ENCODE measurements at places on chromosomes 16 and 17. TPM values are rescaled to one million over a fixed set of nuclear protein-coding genes. Genes with fewer than 3 reads are reported as not detected.
A peak's percentile ranks its signal among the peaks of the same experiment; 100 is the strongest.

PHOSPHO1 gene
- 1.1 TPM for polyA plus RNA-seq

GJC1 gene
- polyA plus RNA-seq = 21.7 TPM

DCUN1D3 gene
- polyA plus RNA-seq = 5.9 TPM

ABI3 gene
- not detected for polyA plus RNA-seq

ATP2A3 gene
- 3.1 TPM for polyA plus RNA-seq

EMP2 gene
- polyA plus RNA-seq = 14.2 TPM

DNAI2 gene
- not detected for polyA plus RNA-seq

C16orf86 gene
- 0.21 TPM for polyA plus RNA-seq

C1QTNF8 gene
- not detected for polyA plus RNA-seq

TPPP3 gene
- polyA plus RNA-seq = 10.9 TPM

FAM20A gene
- polyA plus RNA-seq = 0.09 TPM

ADAM11 gene
- polyA plus RNA-seq = 2.1 TPM

KRTAP16-1 gene
- polyA plus RNA-seq = not detected

DNA sequence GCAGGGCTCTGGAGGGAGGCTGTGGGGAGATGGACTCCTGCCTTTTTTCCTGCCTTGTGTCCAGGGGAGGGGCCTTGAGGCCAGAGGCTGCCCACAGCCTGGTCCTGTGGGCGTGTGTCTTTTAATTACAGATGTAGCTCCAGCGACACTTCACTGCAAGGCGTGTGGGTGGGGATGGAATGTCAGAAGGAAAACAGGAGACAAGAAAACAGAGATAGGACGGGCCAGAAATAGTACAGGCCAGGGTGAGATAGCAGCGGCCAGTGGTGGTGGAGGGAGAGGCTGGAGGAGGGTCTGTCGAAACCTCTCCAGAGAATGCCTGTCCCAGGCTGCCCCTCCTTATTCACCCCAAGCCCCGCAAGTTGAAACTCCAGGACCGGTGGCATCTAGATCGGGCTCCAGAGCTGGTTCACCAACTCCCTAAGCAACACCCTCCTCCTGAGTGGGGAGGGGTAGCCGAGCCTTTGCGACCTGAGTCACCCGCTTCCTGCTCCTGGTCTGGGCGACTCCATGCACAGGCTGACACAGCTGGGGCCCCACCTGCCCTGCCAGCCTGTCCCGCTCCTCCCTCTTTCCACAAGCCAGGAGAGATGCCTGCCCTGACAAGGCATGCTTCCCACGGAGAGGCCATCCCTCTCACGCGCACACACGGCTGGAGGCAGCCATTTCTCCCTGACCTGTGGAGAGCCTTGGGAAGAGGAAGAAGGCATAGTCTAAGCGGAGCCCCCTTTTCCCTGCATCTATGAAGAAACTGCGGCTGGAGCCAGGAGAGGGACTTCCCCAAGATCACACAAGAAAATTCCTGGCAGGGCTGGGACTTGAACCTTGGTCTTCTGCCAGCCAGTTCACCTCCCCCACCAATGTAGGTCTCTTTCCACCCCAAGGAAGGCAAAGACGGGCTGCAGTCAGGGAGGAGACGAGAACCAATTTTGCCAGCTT is 6.6 kb upstream of the JUP start:
- DNase-seq = peak; percentile 93

DNA sequence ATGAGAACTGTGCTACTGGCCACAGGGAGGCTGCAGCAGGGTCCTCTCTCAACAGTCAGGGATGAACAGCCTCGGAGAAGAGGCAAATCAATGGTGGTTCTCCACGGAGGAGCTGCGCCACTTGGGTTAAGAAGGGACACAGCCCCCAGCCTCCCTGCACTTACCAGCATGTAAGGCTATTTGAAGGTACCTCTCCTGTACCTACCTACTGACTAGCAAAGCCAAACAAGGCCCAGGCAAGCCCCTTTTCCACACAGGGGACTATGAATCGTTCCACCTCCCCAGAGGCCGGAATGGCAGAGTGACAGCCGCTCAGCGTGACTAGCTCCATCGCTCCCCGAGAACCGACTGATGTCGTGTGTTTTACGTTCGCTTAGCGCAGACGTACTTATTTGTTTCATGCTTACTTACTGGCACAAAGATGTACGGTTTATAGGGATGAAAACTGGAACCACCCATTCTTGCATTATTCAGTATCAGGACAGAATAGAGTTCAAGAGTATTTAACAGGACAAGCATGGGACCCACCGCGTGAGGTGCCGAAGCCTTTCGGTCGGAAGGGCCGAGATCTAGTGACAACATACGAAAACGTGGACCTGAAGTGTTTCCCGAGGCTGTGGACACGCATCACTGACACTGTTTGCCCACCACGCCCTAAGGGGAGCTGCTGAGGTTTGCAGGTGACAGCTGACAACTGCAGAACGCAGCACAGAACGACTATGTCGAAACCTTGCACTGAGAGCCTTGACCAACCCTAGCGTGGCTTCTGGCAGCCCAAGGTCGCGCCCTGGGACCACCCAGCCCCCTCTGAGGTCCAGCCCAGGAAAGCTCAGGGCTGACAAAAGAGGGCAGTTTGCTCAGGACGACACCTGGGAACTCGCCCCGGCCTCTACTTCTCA is 1.0 kb downstream of the TEPSIN start:
- DNase-seq = no peak

GRCh38 chr17:41800601-41801373 is 11.0 kb downstream of the P3H4 start:
- DNase-seq = peak; percentile 35

DNA sequence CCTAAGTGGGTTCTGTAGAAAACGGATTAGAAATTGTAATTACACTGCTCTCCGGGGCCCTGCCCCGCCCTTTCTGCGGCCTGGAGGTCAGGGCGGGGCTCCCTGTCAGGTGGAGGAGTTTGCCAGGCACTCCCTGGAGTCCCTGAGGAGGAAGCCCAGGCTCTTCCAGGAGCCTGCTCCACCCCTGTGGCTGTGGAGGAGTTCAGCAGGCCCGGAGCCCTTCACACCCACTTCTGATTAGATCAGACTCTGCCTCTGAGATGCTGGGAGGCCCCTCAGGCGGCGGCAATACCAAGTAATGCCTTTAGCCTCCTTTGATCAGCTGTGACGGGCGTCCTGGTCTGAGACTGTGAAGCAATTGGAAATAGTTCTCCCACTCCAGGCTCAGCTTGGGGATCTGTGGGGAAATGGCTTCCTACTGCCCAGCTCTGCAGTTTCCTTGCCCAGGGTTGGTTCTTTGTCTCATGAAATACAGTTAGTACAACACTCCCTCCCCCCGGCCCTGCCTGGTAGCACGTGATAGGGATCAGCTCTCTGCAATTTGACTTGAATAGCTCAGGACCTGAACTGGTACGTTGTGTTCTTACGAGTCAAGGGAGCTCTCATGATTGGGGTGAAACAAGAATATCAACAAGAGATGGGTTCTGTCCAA is 22.3 kb downstream of the BAIAP2 start:
- DNase-seq = peak; percentile 31

- no peak for DNase-seq
These were observed 104.5 kb downstream of the HS3ST4 start for GRCh38 chr16:25796239-25796638.

DNA sequence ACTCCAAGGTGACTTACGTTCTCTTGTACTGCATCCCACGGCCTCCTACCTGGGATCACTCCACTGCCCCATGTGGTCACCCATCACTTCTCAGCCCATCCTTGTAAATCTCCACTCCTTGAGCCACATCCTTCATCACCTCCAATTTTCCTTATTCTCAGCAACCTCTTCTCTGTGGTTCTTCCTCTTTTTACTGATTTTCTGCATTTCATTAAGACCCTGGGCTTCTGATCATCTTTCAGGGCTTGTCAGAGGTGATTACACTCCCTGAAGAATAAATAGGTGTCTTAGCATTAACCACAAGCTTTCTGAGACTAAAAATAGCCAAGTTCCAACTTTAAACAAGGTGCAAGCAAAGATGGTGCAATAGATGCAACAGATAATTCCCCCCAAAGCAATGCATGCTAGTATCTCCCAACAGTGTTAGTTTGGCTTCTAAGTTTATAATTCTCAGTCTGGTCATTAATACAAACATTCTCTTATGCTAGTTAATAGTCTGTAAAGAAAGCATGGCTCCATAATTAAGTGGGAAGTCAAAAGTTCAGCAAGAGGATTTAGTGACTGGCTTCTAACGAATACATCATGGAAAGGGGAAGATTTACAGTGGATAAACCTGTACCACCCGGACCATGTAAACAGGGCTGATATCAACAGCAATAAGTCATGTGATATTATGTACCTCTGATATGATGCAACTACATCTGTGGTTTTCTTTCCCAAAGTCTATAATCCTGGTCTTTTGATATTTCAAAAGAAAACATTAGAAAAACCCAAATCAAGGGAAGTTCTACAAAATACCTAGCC is 47.4 kb upstream of the FOXJ1 start:
- DNase-seq = no peak

- no peak for DNase-seq
These were observed 47.6 kb upstream of the CDC42EP4 start for GRCh38 chr17:73359352-73359751.

- no peak for DNase-seq
These were observed 23.0 kb upstream of the ABCC3 start for GRCh38 chr17:50611634-50612033.

- no peak for DNase-seq
These were observed 12.0 kb upstream of the CD300A start for GRCh38 chr17:74454197-74455024.

DNA sequence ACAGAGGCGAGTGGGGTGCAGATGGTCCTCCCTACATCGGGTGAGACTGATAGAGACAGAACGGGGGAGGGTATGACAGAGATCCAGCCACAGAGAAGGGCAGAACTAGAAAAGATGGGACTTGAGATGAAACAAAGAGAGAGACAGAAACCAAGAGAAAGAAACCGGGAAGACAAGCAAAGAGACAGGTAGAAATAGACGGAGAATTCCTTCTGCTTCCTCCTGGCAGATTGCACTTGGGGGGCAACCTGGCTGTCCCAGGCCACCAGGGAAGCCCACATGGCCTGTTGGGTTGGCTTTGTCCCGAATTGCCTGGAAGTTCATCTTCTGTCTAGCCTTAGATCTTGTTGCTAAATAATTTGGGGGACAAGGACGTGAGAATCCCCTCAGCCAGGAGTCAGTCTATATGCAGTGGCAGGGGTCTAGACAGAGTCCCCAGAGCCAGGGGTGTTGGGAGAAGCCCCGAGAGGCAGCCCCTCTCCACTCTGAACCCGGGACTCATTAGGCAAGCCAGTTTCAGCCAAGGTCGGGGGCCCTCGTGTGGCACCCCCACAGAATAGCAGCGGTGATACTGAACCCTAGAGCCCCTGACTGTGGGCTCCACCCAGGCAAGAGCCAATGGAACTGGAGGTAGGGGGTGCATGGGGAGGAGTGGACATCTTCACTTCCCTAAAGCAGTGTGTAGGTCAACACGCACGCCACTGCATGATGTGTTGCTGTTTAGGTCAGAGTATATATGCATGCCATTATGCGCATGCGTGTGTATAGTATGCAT is 627 bp upstream of the TSPOAP1 start:
- DNase-seq = no peak

- DNase-seq = no peak
These were observed 145.3 kb upstream of the PLCG2 start for GRCh38 chr16:81633680-81634379.

GRCh38 chr16:68492151-68492542 is 43.8 kb upstream of the SMPD3 start:
- no peak for DNase-seq

GRCh38 chr16:46789499-46790414 is 41.2 kb downstream of the C16orf87 start:
- peak; percentile 61 for DNase-seq

GRCh38 chr17:81416612-81417011 is 21.4 kb downstream of the BAHCC1 start:
- no peak for DNase-seq

DNA sequence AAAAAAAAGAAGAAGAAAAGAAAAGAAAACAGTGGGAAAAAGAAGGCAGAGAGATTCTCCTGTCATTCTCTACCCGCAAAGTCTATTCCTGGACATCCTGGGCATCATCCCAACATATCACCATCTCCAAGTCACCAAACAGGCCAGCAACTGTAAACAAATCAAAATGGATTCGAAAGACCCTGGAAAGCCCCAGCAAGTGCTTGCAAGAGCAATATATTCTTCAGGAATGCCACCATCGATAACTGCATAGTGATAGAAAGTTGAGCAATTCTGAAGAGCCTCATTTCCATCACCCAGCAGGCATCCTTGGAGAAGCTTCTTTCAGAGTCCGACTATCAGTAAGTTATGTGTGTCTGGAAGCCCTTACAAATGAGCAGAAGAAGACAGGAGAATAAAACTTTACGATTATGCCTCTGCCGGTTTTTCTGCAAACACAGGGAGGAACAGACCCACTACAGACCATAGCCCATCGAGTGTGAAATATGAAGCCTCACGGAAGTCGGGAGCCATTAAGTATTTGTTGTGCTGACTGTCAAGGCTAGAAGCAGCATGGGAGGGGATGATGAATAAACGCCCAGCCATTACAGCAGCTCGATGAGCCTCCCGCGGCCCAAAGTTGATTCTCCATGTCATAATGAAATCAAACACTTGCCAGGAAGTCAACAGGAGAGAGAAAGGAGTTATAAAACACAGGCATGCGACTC is 64.5 kb upstream of the SEC14L1 start:
- no peak for DNase-seq

DNA sequence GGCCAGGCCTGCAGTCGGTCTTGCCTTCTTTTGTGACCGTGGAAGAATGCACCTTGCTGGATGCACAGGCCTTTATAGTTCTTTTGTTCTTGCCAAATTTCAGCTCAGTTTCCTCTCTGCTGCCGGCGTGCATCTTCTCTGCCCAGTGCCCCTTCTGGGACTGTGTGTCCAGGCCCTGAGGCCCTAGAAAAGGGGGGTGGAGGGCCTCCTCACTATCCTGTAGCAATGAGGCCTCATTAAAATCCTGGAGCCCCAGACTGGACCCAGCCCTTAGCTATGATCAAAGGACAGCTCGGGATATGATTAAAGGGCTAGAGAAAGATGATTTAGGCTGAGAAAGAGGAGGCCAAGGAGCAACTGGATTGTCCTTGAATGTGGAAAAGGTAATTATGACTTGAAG is 229.8 kb downstream of the SEC14L1 start:
- no peak for DNase-seq

DNA sequence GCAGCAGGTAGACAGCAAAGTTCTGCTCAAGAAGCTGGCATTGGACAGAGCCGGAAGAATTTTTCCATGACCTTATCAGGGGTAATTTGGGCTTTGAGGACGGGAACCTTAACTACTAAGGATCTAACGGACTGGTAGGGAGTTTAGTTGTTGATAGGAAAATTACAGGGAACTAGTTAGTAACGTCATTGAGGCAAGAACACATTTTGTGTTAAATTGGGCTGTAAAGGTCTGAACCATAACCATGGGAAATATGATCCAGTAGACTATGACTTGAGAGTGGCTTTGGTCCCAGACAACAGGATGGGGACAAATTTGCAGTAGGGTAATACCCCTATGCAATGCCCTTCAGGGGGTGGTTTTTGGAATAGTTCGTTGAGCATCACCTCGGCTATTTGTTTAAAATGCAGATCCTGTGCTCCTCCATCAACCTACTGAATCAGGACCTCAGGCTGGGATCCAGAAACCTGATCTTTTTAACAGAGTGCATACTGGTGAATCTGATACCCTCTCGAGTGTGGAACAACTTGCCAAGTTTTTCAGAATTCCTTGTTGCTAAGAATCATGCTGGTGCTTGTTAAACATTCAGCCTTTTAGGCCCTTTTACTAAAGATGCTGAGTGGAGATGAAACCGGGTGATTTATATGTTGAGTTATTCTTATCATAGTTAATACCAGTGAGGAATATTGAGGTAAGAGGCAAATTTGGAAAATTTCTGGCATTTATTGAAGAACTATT is 255.1 kb downstream of the MAP2K6 start:
- no peak for DNase-seq
